ENCODE measurements at places on chromosomes 12 and 14. TPM values are rescaled to one million over a fixed set of nuclear protein-coding genes. Genes with fewer than 3 reads are reported as not detected.
A peak's percentile ranks its signal among the peaks of the same experiment; 100 is the strongest.

PELI2 gene
- total RNA-seq: 28.3 TPM

- peaks cover 16% of the 10 kb centered on the region for H3K4me1 ChIP-seq
- H3K36me3 ChIP-seq: no peaks in the 10 kb centered on the region
- DNase-seq: peak; percentile 22
- H3K27ac ChIP-seq: peak overlapping the region; percentile 71
These were observed 20.6 kb downstream of the MAPK1IP1L start for GRCh38 chr14:55071870-55072640.

DNA sequence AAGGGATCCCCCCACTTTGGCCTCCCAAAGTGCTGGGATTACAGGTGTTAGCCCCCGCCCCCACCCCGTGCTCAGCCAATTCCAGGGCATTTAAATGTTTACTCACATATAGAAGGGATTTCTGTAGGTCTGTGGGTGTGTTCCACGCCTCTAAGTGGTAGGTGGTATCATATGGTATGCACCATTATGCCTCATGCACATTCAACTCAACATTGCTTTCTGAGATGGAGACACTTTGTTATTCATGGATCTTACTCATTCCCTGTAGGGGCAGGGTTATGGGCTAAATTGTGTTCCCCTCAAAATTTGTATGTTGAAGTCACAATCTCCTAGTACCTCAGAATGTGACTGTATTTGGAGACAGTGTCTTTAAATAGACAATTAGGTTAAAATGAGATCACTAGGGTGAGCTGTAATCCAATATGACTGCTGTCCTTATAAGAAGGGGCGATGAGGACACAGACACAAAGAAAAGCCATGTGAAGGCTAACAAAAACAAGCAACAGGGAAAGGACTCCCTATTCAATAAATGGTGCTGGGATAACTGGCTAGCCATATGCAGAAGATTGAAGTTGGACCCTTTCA lies 200.6 kb downstream of the EFCAB11 start:
- H3K27ac ChIP-seq: no peak overlapping the region
- H3K36me3 ChIP-seq: no peaks in the 10 kb centered on the region
- no peak for DNase-seq
- no peaks in the 10 kb centered on the region for H3K27me3 ChIP-seq
- H3K4me1 ChIP-seq: no peaks in the 10 kb centered on the region

DNA sequence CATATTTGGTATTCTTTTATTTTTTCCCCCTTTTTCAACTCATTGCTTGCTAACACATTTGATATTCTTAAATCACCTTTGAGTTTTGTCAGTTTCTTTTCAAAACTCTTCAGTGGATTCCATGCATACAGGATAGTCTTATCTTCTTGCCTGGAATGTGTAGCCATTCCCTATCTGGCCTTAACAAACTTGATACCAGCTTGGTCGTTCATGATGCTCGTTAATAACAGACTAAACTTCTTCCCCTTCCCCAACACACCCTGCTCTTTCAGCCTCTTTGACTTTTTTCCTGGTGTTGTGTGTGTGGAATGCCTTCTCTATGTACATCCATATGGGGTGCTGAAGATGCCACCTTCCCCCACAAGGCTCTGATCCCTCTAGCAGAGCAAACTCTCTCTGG lies 17.7 kb upstream of the CALM1 start:
- no peak overlapping the region for H3K4me3 ChIP-seq
- no peaks in the 10 kb centered on the region for H3K27me3 ChIP-seq
- peaks cover 7% of the 10 kb centered on the region for H3K4me1 ChIP-seq
- no peaks in the 10 kb centered on the region for H3K36me3 ChIP-seq
- no peak for DNase-seq

- H3K36me3 ChIP-seq: no peaks in the 10 kb centered on the region
- no peak overlapping the region for H3K4me3 ChIP-seq
- H3K27me3 ChIP-seq: no peaks in the 10 kb centered on the region
- H3K4me1 ChIP-seq: no peaks in the 10 kb centered on the region
These were observed 48.0 kb downstream of the TMEM116 start for GRCh38 chr12:111964935-111965334.

TAS2R50 gene
- 7.1 TPM for total RNA-seq

SLC25A47 gene
- total RNA-seq: not detected

DNA sequence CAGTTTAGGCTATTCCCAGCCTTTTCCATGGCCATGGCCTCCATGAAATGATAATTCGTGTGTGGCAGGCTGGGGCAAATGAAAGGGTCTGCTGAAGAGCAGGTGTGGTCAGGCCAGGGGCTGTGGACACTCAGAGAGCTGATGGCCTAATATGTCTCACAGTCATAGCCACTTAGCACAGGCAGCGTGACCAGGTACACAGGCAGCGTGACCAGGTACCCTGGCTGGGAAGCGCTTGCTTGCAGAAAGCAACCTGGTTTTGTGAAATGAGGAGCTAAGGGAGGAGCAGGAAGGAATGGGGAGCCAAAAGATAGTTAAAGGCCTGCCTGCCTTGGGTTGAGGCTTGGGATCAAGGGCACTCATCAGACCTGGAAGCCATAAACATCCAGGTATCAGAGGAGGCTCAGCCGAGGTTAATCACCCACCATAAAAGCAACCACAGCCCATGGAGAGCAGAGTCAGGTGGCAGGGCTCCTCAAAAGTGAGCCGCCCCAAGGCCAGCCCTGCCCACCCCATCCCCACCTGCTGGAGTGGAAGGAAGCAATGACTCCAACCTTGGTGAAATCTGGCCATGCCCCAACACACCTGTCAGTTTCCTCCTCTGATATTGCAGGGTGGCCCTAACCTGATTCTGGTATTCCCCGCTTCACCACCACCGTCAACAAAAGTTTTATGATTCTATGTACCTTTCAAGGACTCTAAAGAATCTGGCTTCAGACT lies 8.0 kb upstream of the KRT8 start:
- no peaks in the 10 kb centered on the region for H3K36me3 ChIP-seq
- H3K4me1 ChIP-seq: no peaks in the 10 kb centered on the region
- DNase-seq: no peak
- H3K27ac ChIP-seq: no peak overlapping the region
